ENCODE measurements at places on chromosomes 11 and 22.

DNA sequence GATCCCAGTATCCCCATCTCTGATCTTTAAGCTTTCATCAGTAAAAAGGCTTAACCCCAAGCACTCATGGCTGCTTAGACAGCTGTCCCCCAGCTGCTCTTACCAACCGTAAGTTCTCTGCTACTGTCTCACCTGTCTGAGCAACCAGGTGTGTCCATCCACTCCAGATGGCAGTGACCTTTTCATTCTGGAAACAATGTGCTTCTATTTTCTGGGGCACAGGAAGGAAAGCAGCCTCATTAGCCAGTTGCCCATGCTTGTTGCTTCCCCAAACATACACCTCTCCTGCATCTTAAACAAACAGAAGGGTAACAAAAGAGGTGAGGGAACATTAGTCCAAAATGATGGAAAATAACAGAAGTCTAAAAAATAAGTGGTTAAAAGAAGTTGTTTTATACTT, 24.4 kb downstream of the SERGEF start:
- DNase-seq: no peak

GRCh38 chr11:62857541-62857982, 18.2 kb upstream of the WDR74 start:
- no peak for DNase-seq

GRCh38 chr22:44581096-44581435, 83.0 kb upstream of the RTL6 start:
- DNase-seq: no peak

- DNase-seq: no peak
Observed at GRCh38 chr11:6610591-6610990, 1.4 kb downstream of the TAF10 start.

DNA sequence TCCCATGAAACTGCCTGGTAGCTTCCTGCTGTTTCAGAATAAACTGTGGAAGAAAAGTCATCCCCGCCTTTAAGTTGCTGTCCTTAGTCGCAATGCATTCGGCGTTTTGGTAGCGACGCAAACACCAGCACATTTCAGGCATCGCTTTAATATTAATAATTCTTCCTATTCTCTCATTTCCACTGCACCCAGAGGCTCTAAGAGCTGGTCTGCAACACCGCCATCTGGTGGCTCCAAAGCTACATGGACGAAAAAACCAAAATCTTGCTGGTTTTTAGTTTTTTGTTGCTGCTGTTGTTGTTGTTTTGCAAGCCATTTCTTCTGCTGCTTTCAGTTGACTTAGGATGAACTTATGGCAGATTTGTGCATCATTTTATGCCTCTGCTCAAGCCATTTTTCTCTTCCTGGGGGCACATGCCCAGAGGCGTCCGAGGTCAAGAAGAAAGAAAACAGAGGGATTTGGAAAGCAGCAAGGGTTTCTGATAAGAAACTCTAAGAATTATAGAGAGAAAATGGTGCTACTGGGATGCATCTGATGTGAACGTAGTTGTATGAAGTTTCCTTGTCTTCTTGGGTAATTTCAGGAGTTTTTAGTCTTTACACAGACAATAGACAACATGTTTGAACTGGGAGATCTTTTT, 345.4 kb upstream of the KIRREL3 start:
- DNase-seq: peak; percentile 46

DNA sequence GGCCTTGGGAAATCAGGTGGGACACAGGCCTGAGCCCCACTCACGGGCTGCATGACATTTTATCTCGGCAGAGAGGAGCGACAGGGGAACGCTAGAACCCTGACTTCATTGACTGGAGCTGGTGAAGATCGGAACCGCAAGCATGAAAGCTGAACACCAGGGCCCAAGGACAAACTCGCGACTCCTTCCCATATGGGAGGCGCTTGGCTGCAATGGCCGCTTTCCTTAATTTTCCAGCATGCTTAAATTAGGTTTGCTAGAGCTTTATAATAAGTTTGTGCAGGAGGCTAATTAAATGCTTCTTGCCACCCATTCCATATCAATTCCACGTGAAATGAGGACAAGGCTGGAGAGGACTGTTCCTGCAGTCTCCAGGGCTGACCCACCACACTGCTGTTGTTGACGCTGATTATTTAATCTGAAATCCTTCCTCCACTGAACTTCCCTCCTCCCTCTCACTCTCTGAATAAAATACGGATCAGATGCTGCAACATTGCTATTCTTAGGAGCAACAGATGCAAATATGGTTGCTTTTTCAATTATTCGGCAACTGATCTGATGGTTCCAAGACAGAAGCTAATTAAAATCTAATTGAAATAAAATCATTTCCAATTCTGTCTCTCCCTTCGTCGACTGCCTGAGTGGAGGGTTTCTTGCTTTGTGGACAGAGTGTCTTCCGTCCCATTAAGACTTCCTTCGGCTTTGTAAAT, 692.9 kb downstream of the OPCML start:
- no peak for DNase-seq

GRCh38 chr11:70328556-70328955, 58.1 kb downstream of the PPFIA1 start:
- DNase-seq: no peak

DNA sequence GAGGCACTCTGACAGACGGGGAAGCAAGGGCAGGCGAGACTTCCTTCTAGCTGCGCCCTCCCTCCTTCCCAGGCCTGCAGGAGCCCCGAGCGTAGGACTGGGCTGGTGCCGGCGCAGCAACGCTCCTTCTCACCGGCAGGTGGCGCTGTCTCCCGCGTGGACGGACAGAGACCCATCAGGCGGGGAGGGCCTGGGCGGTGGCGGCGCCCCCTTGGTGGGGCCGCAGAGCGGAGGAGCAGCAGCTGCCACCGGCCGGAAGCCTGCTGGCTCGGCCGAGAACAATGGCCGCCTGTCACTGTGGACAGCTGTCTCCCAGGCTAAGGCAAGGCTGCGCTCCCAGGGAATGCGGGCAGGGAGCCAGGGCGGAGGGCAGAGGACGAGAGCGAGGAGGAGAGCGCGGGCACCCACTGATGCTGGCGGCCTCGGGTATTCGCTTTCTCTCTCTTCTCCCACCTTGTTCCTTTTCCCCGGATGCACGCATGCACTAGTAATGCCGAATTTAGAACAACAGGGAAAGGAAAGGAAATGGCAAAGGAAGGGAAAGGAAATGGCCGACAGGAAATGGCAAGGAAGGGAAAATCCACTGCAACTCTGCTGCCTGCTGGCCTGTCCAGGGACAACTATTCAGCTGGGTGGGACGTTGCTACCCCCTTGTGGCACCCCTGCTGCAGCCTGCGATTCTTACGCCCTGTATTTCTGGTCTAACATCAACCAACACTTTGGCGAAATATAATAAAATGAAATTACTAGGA, 14.4 kb downstream of the PPM1F start:
- DNase-seq: peak; percentile 97

DNA sequence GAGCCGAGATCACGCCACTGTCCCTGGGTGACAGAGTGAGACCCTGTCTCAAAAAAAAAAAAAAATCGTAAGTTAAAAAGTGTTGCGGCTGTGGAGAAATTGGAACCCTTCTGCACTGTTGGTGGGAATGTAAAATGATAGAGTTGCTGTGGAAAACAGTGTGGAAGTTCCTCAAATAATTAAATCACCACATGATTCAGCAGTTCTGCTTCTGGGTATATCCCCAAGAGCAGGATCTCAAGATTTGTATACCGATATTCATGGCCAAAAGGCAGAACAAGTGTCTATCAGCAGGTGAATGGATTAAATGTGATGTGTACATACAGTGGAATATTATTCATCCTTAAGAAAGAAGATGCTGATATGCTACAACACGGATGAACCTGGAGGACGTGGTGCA, 3.8 kb downstream of the SELENOO start:
- DNase-seq: no peak

All from urothelium cell line (cell line).